Epithelial cell of proximal tubule (primary cell): ENCODE measurements at places on chromosomes 16 and 17. TPM values are rescaled to one million over a fixed set of nuclear protein-coding genes. Genes with fewer than 3 reads are reported as not detected.

DNA sequence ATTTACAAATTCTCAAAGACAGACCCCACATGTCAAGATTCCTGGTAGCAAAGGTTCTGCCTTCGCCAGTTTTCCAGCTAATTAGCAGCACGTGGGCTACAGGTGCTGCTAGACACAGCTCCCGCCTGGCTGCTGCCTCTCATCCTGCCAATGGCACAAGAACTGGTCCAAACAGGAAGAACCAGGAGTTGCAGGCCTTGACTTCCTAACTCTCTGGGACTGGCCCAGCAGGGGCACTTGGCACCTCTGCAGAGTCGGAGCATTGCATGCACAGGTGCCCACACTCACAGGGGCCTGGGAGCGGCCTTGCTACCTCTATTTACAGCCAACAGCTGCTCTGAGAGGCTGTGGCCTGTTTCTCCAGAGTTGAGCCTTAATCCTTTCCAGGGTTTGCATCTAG is 39.6 kb downstream of the TK2 start:
- no peak for DNase-seq

GRCh38 chr16:2284797-2285576 is 17.1 kb upstream of the RNPS1 start:
- DNase-seq = no peak

DNA sequence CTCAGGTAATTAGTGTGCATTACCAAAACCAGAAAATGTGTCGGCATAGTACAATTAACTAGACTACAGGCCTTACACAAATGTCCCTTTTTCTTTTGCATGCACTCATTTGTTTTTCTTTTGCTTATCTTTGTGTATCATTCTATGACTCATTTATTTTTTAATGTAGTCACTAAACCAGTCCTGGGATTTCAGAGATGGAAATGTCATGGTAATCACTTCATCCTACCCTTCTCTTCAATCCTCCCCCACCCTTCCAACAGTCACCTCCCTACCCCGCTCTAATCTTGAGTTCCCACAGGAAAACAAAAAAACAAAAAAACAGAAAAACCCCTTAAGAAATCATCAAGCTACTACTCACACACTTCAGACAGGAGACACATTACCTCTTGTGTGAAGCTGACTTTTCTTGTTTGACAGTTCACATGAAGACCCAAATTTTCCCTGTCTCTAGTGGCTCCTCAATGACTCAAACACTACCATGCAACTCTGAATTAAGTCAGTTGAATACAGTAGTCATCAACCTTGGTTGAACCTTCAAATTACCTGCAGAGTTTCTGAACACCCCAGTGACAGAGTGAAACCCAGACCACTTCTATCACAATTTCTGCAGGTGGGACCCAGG is 242.4 kb upstream of the SALL1 start:
- DNase-seq = no peak

The NAGLU gene
- 25.2 and 28.8 TPM in 2 replicates for total RNA-seq

The RAD51C gene
- total RNA-seq = 63.4 and 73.6 TPM in 2 replicates

- DNase-seq = no peak
These were observed 668 bp upstream of the UNK start for GRCh38 chr17:75783803-75784472.

The TMEM238L gene
- total RNA-seq = not detected in 2 replicates

DNA sequence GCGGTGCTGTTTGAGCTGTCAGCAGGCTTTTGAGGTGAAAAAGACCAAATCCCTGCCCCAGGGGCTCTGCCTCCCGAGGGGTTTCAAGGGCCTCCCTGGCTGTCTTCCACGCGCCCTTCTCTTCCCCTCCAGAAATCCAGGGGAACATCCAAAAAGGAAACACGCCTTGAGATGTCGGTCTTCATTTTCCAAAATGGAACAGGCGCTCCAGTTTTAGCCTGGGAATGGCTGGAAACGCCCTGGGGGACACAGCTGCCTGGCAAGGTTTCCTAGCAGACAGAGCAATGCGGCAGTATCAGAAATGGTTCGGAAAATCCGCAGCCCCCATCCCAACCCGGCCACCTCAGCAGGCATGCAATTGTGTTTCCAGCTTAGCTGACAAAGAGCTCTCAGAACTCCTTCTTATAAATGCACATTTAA is 16.6 kb upstream of the LITAF start:
- no peak for DNase-seq

The BAHCC1 gene
- 4.8 and 6.2 TPM in 2 replicates for total RNA-seq

The GRAP gene
- 0.29 TPM in 1 of 2 replicates, not detected in the other for total RNA-seq

DNA sequence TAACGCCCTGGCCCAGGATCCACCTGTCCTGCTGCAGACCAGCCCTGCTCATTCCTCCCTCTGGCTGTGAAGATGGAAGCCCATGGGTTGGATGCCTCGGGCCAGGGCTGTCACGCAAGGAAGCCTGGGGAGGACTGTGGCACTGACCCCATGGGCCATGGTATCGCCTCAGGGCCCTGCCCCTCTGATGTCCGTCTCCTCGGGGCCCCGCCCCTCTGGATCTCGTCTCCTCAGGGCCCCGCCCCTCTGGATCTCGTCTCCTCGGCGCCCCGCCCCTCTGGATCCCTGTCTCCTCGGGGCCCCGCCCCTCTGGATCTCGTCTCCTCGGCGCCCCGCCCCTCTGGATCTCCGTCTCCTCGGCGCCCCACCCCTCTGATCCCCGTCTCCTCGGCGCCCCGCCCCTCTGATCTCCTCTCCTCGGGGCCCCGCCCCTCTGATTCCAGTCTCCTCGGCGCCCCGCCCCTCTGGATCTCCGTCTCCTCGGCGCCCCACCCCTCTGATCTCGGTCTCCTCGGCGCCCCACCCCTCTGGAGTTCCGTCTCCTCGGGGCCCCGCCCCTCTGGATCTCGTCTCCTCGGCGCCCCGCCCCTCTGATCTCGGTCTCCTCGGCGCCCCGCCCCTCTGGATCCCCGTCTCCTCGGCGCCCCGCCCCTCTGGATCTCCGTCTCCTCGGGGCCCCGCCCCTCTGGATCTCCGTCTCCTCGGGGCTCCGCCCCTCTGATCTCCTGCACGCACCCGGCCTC is 24.0 kb downstream of the METRNL start:
- no peak for DNase-seq

DNA sequence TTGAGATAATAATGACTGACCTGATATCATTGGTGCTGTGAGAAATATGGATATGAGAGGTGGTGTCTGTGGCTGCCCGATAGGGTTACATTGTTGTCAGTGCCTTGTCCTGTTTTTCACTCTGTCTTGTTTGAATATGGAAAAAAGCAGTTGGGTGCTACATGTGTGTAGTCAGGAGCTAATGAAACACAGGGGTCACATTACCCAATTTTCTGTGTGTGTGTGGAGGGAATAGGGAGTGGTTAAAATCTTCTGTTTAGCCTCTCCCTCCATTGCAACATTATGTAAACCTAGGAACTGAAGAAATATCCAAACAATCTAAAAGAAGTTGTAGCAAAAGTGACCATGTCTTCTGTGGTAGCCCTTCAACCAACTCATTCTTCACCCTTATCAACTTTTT is 527.7 kb upstream of the SOX9 start:
- DNase-seq = no peak

The CD7 gene
- total RNA-seq = not detected in 2 replicates

- DNase-seq = no peak
These were observed 144.8 kb upstream of the CCL2 start for GRCh38 chr17:34110315-34110714.

The RNF43 gene
- total RNA-seq = 0.22 and 1.7 TPM in 2 replicates

The ABCC11 gene
- not detected in 2 replicates for total RNA-seq

The AGRP gene
- total RNA-seq = not detected in 2 replicates

The BCL6B gene
- under 0.01 TPM in 1 of 2 replicates, not detected in the other for total RNA-seq

The CLEC3A gene
- total RNA-seq = not detected in 2 replicates

GRCh38 chr17:73166731-73167581 is 2.1 kb downstream of the SSTR2 start:
- no peak for DNase-seq

- no peak for DNase-seq
These were observed 8.5 kb upstream of the FBXL19 start for GRCh38 chr16:30914830-30915229.

- DNase-seq = no peak
These were observed 879 bp downstream of the SOCS1 start for GRCh38 chr16:11254913-11255736.

The WNT3 gene
- total RNA-seq = 1.6 and 2.3 TPM in 2 replicates

DNA sequence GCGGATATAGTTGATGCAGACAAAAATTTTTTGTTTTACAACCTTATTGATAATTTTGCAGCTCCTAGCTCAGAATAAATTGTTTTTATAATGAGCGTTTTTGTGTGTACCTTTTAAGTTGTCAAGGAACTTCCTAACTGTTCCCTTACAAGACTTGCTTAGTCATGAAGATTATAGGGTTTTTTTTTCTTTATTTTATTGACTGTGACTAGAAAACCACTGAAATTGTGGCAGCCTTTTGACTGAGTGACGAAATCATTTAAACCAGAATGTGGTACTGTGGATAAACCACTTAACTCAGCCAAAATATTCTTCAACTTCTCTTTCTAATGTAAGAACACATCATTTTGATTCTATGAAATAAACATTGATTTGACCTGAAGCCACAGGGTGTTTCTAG is 40.8 kb upstream of the VPS4A start:
- no peak for DNase-seq

DNA sequence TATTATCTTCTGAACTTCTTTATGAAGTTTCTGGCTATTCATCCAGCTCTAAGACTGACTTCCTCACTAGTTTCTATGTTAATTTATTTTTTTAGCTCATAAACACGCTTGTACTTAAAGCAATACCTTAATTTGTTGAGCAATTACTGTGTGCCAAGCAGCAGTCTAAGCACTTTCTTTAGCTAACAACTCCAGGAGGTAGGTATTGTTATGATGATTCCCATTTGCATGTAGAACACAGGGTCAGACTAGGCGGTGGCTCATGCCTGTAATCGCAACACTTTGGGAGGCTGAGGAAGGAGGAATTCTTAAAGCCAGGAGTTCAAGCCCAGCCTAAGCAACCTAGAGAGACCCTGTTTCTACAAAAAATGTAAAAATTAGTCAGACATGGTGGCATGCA is 19.8 kb downstream of the DNAH3 start:
- no peak for DNase-seq
